ENCODE measurements at places on chromosomes 16 and 17. TPM values are rescaled to one million over a fixed set of nuclear protein-coding genes. Genes with fewer than 3 reads are reported as not detected.
A peak's percentile ranks its signal among the peaks of the same experiment; 100 is the strongest.

NRN1L gene
- 1.3 TPM for total RNA-seq

IGFALS gene
- 0.18 TPM for total RNA-seq

ZSWIM7 gene
- total RNA-seq, result 19.1 TPM

FUS gene
- total RNA-seq, result 637 TPM

TMEM170A gene
- 31.4 TPM for total RNA-seq

DNA sequence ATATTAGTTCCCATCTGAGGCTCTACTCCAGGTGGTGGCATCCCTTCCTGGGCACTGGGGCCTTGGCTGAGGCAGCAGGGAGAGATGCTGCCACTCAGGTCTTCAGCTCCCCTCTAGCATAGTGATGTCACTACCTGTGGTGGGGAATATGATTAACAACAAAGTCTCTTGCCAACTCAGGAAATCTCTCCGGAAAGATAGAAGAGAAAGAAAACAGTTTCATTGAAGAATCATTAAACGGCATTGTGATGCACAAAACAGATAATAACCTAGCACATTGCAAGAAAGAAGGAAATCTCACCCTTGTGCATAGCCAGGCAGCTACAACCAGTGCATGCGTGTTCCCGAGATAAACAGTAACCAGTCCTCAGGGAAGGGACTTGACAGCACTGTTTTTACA lies 12.2 kb upstream of the ZNF267 start:
- no peak overlapping the region for H3K27ac ChIP-seq
- no peak for DNase-seq
- H3K4me1 ChIP-seq, result no peaks in the 10 kb centered on the region
- H3K36me3 ChIP-seq, result no peaks in the 10 kb centered on the region
- H3K4me3 ChIP-seq, result no peak overlapping the region

DNA sequence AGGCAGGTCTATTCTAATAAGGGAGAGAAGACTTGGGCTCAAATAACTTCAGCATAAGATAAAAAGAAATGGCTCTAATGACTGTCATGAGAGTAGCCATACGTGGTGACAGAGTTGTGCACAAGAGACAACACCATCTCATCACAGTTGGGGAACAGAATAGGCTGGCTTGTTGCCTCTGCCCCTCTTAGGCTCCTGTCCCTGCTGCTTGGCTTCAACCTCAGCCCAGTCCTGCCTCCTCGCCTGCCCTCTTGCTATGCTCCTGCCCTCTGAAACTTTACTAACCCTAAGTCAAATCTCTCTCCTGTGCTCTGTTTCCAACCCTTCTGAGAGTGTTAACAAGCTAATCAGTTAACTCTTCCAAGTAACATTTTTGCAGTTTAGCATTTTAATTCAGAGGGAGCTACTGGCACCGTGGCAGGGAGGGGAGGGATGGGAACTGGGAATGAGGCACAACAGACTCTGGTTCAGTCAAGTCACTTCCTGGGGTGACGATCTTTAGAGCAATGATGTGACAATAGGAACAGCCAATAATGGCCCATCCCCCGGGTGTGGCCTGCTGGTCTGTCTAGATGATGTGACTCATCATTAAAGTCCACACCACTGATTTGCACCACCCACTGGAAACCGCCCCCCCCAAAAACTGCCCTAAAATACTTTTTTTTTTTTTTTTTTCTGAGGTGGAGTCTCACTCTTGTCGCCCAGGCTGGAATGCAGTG lies 35.5 kb downstream of the DNAH17 start:
- H3K27ac ChIP-seq, result peak overlapping the region; percentile 89
- peak; percentile 69 for DNase-seq
- H3K36me3 ChIP-seq, result no peaks in the 10 kb centered on the region
- peaks cover 17% of the 10 kb centered on the region for H3K4me1 ChIP-seq
- H3K4me3 ChIP-seq, result no peak overlapping the region

- no peak overlapping the region for H3K4me3 ChIP-seq
- H3K36me3 ChIP-seq, result no peaks in the 10 kb centered on the region
- no peak for DNase-seq
- H3K4me1 ChIP-seq, result peaks cover 8% of the 10 kb centered on the region
- no peaks in the 10 kb centered on the region for H3K27me3 ChIP-seq
- no peak overlapping the region for H3K27ac ChIP-seq
Observed at GRCh38 chr16:13997526-13997925, 73.6 kb upstream of the MRTFB start.

DNA sequence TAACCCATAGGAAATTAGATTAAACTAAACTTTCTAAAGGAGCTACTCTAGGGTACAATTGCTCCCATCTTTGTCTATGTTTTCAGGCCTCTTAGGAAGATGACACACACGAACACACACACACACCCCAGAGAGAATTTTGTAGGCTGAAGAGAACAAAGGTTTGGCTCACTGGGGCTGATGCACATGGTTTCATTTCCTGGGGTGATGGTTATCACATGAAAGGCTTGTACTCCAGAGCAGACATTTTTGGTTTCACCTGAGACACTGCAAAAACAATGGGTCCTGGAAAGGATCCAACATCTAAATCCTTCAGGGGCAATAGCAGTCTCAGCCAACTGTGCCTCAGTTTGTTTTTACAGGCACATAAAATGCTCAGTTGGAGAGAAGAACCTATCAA lies 62.8 kb downstream of the GRB7 start:
- H3K4me3 ChIP-seq, result no peak overlapping the region
- no peaks in the 10 kb centered on the region for H3K4me1 ChIP-seq
- H3K27ac ChIP-seq, result no peak overlapping the region
- DNase-seq, result no peak

DNA sequence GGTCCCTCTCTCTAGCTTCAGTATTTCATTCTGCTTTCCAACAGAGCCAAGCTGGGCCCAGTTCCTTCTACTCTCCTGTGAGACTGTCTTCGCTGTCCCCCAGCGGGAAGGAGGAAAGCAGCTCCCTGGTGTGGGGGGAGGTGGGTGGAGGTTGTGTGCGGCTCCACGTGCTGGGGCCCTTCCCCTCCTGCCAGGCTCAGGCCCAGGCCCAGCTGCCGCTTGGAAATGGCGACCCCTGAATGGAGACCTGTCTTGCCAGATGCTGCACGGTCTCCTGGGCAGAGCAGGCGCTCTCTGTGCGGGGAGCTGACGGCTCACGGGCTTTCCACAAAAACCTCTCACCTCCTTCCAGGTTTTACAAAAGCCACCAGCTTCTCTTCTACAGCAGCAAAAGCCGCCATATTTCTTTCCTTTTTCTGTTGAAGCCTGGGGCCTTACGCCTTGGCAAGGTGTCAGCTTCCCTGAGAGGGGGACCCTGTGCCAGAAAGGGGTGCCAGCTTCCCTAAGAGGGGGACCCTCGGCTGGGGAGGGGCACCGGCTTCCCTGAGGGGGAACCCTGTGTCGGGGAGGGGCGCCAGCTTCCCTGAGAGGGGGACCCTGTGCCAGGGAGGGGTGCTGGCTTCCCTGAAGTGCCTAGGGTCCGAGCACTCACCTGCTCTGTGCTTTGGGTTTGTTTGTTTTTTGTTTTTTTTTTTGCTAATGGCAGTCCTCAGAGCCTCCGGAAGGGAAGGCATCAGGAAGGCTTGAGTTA lies 47.5 kb downstream of the ZNF778 start:
- H3K27ac ChIP-seq, result no peak overlapping the region
- 0 out of 2 replicates have a peak, but pooled peaks cover 4% of the 10 kb centered on the region for H3K36me3 ChIP-seq
- no peaks in the 10 kb centered on the region for H3K4me1 ChIP-seq
- DNase-seq, result no peak
- no peaks in the 10 kb centered on the region for H3K27me3 ChIP-seq

- no peak overlapping the region for H3K27ac ChIP-seq
- no peak overlapping the region for H3K4me3 ChIP-seq
- no peaks in the 10 kb centered on the region for H3K4me1 ChIP-seq
- 0 out of 2 replicates have a peak, but pooled peaks cover 13% of the 10 kb centered on the region for H3K27me3 ChIP-seq
- H3K36me3 ChIP-seq, result no peaks in the 10 kb centered on the region
Observed at GRCh38 chr17:14299280-14300141, 1.4 kb upstream of the HS3ST3B1 start.

DNA sequence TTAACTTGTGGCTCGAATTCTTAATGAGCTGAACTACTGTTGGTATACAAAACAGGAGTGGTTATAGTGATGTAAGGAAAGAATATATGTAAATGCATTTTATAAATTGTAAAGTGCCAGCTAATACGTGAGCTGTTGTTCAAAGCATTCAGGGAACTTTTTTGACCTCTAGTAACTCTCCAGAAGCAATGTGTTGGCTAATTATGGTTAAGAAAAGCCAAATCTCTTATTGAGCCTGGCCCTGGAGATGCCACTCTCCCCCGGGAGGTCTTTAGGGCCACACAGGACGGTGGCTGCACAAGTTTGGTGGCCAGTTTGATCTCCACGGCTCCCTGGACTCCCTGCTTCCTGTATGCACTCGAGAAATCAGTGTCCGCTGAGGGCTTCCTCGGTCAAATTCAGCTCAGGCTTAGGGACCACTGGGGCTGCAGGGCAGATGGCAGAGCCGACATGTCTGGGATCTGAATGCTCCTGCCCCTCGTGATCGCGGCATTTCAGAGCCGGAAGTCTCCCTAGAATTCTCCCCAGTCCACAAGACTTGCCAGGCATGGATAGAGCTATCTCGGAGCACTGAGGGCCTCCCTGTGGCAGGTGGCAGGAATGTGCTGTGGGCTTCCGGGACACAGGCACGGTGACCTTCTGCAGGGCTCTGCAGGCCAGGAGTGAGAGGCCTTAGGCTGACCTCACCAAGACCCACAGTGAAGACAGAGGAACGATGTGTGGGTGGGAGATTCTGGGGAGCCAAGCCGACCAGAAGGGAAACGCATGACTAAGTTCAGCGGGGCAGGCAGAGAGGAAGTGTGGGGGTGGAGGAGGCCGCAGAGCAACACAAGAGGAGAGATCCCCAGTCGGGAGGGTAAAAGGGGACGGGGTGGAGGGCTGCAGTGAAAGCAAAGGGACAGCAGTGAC lies 18.6 kb upstream of the PITPNM3 start:
- no peaks in the 10 kb centered on the region for H3K27me3 ChIP-seq
- H3K4me1 ChIP-seq, result no peaks in the 10 kb centered on the region
- no peak for DNase-seq
- H3K27ac ChIP-seq, result no peak overlapping the region
